Fibroblast of mammary gland (primary cell): ENCODE measurements at places on chromosomes 13 and 19.

DNA sequence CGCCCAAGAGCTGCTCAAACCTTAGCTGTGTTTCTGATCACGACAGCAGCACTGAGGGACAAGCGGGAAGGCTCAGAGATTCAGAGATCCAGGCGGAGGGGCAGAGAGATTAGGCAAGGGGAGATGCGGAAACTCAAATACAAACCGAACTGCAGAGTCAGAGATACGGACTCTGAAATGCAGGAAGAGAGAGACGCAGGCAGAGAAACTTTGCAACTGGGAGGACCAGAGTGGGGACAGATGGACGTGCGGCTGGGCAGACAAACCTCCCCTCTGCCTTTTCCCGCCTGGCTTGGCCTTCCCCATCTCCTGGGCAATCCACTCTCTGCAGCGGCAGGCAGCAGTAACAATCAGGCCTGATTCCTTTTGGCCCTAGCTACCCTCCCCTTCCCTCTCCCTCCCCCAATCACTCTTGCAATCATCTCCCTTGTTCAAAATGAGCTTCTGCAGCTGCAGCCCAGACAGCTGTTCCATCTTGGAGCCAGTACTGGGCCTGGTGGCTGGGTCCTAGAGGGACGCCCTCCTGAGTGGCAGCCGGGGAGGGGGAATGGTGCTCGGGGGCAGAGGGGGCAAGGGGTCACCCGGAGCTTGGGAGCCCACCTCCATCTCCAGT is 29.7 kb downstream of the OLFM2 start:
- no peak for DNase-seq

DNA sequence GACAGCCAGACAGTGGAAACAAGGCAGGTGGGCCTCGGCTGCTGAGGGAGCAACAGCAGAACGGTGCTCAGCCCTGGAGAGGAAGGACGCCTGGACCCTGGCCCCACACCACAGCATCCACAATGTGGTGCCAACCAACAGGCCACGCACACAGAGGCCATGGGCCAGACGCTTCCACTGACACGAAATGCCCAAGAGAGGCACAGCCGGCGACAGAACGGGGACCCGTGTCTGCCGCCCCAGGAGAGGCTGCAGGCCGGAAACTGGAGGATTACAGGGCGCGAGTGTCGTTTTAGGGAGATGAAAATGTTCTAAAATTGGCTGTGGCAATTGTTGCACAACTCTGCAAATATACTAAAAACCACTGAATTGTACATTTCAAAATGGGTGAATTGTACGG is 69.7 kb downstream of the RASA3 start:
- no peak for DNase-seq

- no peak for DNase-seq
Measured at GRCh38 chr19:2587001-2587719, 111.2 kb downstream of the GADD45B start.

- no peak for DNase-seq
Measured at GRCh38 chr19:5111051-5111450, 142.1 kb downstream of the KDM4B start.

- no peak for DNase-seq
Measured at GRCh38 chr13:79211377-79211776, 194.7 kb downstream of the RBM26 start.

DNA sequence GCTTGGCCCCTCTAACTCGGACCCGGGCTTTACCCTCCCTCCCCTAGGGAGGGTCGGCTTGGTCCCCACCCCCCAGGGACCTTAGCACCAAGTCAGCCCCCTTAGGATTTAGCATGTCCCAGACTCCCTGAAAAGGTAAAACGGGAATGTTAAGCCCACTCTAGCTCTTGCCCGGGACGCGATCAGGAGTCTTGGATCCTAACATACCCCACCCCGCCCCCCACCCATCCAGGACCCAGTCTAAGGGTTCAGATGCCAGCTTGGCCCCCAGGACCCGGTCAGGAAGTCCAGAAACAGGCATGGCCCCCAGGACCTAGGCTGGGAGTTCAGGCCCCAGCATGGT is 437 bp downstream of the EPOR start:
- no peak for DNase-seq

DNA sequence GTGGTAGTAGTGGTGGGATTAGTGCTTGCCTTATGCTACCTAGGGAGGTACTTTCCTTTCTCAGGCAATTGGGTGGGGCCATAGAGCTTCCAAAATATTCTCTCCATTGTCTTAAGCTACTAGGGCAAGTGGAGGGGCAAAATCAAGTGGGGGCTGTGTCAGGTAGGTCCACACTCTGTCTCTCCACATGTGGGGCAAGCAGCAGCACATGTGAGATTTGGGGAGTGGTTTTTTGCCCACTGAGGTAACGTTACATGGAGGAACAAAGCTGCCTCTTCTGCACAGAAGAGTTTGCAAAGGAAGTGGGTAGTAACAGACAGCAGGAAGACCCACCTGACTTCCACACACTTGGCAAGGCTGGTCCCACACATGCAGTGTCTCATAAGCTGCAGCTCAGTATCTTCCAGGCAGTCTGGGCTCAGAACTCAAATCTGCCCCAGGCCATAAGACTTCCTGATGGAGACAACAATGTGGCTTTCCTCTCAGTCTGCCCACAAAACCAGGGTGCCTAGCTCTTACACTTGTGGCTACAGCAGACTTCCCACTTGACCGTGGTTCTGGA is 1581.5 kb upstream of the PCDH20 start:
- DNase-seq: no peak

DNA sequence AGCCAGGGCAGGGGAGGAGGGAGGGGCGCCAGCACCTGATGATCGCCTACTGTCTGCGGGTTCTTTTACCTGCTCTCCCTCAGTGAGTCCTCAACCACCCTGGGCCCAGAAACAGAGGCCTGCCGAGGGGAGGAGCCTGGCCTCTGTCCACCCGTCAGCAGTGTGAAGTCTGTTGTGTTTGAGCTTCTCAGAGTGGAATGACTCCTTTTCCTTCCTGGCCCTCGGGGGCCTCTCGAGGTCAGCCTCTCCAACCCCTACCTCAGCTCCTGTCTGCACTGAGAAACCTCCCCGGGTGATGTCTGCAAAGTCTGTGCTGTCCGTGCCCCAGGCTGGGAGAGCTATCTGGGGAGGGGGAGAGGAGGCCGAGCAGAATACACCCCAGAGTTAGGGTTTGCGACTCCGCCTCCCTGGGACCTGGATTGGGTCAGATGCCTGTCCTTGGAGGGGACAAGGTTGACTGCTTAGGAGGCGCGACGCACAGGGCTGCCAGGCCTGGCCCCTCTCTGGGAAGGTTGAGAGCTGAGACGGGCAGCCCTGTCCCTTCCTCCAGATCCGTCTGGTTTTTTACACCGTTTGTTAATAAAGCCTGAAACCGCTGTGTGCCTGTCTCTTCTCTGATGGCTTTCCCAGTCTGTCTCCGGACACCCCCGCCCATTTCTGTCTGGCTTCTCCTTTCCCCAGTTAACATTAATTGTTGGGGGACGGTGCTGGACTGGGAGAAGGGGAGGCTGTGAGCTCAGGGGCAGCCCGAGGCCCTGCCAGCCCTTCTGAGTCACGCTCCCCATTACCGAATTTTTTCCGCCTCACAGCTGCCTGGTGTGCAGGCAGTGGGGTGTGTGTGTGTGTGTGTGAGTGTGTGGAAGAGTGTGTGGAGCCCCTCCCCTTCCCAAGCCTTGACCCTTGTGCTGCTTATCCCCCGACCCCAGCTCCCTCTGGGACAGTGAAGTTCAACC is 989 bp upstream of the SSC5D start:
- DNase-seq: peak; percentile 98
